ENCODE measurements at places on chromosomes 1 and 21. TPM values are rescaled to one million over a fixed set of nuclear protein-coding genes. Genes with fewer than 3 reads are reported as not detected.

- DNase-seq, result peak; percentile 31
Measured at GRCh38 chr1:237677979-237678378, 212.7 kb downstream of the ZP4 start.

DNA sequence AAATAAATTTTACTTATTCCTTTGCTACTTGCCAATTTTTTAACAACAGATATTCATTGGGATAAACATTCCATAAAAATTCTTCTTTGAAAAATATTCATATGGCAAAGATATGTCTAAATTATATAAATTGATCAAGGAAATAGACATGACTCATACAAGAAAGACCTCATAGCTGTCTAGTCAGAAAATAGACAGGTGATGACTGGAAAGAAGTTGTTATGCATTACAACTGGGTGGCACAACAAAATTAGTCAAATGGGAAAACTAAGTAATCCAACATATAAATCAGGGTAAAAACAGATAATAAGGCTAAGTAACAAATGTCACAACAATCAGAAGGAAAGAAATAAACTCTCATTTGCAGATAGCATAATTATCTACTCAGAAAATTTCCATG is 92.0 kb downstream of the USH2A start:
- DNase-seq, result no peak

DNA sequence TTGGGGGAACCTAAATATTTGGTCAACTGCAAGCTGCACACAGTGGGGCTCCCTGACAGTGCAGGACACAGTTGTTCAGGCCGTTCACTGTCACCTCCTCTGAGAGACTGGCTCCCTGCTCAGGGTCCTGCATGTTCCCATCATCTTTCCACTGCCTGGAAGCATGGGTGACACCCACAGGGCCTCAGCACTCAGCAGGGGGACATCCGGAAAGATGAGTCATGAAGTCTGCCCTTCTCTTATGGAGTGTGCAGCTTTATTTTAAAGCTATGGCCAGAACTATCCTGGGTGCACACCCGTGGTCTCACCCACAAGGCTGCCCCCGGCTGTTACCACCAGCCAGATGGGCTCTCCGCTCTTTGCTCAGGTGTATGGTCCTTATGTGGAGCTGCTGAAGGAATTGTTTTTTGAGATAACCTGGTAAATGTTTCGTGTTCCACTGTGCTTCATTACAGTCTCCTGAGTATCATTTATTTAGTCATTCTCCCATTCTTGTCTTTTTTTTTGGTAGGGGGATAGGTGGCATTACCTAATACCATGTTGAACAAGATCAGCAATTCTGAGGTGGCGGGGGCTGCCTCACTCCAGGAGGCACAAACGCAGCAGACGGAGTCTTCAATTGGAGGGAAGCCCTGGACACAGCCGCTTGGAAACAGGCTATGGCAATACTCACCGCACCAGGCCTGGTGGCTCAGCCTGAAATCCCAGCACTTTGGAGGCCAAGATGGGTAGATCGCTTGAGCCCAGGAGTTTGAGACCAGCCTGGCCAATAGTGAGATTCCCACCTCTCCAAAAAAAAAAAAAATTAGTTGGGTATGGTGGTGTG is 14.3 kb downstream of the TRIM11 start:
- DNase-seq, result peak; percentile 30

GRCh38 chr1:211206981-211207380 is 52.2 kb upstream of the RCOR3 start:
- no peak for DNase-seq

- DNase-seq, result peak; percentile 89
Measured at GRCh38 chr1:246492611-246493245, 14.4 kb downstream of the SMYD3 start.

DNA sequence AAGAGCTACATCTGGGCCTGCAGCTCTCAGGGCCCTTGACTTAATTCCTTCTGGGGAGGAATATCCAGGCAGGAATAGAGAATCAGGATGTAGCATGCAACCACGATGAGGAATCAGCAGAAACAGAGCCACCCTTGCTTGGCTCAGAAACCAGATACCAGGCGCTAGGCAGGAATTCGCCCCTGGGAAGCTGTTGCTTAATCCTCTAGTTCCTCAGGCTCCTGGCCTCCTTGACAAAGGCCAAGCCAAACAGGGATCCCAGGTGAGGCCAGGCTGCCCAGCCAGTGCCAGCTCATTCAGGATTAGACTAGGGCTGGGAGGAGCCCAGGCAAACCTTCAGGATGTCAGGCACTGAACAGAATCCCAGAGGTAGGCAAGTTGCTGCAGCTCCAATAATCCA is 48.2 kb upstream of the IRF2BP2 start:
- DNase-seq, result peak; percentile 82

DNA sequence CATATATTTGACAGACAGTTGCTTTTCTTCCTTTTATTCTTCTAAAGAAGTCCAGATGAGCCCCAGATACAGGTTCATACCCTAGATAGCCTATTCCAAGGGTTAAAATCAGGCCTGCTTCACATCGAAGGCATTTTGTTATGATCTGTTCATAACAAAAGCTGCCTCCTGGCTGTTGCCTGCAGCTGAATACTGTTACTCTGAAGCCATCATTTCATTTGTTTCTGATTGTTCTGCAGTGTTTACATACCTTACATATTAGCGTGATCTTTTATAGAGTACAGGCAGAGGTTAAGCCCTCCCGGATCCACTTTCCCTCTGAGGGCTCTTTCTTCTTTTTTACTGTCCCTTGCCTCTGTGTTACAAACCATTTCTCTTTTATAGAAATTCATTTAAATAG is 219.0 kb upstream of the HOOK1 start:
- peak; percentile 63 for DNase-seq

GRCh38 chr1:83846138-83846537 is 152.8 kb downstream of the TTLL7 start:
- no peak for DNase-seq

GRCh38 chr21:28522014-28522799 is 470.5 kb downstream of the LTN1 start:
- peak; percentile 62 for DNase-seq

- DNase-seq, result no peak
Measured at GRCh38 chr1:205429762-205430695, 8.2 kb upstream of the LEMD1 start.

SLC35D1 gene
- 14.9 TPM for total RNA-seq

SV2A gene
- 0.51 TPM for total RNA-seq

DNA sequence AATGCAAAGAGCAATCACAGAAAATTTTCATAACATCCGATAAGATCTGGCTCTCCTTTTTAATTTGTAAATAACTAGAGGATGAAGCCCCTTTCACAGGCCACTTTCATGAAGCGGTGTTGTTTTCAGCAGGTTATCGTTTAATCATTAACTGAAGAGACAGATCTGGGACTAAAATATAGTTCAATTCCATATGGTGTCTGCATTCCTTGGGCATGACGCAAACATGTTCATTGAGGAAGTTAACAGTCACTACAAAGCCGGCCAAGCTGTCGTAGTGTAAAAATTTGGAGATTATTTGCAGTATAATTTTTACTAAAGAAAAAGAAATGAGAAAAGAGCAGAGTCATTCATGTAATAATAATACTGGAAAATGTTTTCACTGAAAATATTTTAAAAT is 565.2 kb upstream of the ADAMTS5 start:
- peak; percentile 52 for DNase-seq

DNA sequence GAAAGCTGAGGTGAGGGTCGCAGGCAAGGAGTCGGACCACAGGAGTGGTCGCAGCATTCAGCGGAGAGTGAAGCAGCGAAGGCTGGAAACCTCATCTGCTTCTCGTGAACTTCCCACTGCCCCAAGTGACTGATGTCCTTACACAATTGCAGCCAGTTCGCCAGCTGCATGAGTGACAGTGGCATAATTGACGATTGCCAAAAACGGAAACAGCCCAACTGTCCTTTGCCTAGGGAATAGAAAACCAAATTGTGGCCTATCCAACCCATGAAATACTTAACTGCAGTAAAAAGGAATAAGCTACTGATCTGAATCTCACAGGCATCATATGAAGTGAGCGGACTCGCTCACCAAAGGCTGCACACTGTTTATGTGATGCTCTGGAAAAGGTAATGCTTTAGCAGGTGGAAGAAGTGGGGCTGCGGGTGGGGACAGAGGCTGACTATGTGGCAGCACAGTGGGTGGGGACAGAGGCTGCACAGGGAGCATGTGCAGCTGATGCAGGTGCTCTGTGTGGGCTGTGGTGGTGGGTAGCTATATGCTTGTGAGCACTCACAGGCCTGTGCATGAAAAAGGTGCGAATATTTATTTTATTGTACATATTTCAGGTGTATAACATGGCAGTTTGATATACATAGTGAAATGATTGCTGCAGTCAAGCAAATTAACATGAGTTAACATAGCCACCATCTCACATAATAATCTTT is 4.2 kb upstream of the NLRP3 start:
- no peak for DNase-seq

ZBTB8A gene
- 5.3 TPM for total RNA-seq

MR1 gene
- 25.2 TPM for total RNA-seq

GRCh38 chr1:158150523-158150922 is 30.2 kb upstream of the CD1D start:
- DNase-seq, result no peak

CATSPERE gene
- total RNA-seq, result 1.2 TPM

S100A3 gene
- total RNA-seq, result 3.8 TPM

Data from GM23248 (cell line).